ENCODE measurements at places on chromosomes 12 and 14. TPM values are rescaled to one million over a fixed set of nuclear protein-coding genes. Genes with fewer than 3 reads are reported as not detected.

CMA1 gene
- not detected for total RNA-seq

DNA sequence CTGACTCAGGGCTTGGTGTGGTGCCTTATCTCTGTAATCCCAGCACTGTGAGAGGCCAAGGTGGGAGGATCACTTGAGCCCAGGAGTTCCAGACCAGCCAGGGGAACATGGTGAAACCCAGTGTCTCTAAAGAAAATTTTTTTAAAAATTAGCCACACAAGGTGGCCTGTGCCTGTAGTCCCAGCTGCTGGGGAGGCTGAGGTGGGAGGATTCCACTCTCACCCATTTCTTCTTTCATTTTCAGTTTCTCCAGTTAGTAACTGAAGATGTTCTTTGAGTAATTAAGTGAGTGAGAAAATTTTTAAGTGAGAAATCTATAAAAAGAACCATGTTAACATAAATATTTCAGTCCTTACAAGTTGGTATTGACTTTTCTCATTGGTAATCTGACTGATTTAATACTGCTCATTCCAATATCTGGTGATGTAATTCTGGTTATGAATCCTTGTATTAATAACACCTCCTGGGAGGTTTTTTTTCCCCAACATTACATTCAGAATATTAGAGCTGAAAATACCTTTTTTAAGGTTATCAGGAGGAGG, 6.1 kb downstream of the METTL3 start:
- no peak overlapping the region for H3K4me3 ChIP-seq
- H3K27me3 ChIP-seq = no peaks in the 10 kb centered on the region
- peaks cover 27% of the 10 kb centered on the region for H3K4me1 ChIP-seq
- no peak for DNase-seq
- peak overlapping the region; percentile 95 for H3K27ac ChIP-seq
- peaks cover 62% of the 10 kb centered on the region for H3K36me3 ChIP-seq

DNA sequence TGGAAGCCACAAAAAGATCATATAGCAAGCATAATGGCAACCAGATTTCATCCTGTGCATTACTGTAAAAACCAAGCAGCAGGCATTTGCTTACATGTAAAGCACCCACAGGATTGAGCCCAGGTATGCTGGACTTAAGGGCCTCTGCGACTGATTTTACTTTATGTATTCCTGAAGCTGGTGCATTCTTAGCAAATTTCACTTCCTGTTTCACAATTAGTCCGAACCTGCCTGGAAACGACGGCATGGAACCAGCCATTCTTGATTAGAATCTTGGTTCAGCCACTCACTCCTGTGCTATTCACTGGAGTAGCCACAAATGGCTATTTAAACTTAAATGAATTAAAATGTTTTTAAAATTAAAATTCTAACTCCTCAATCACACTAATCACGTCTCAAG, 239.2 kb downstream of the NUAK1 start:
- H3K27ac ChIP-seq = no peak overlapping the region
- H3K4me1 ChIP-seq = peaks cover 50% of the 10 kb centered on the region
- no peak overlapping the region for H3K4me3 ChIP-seq

GRCh38 chr14:33986804-33987203, 35.9 kb upstream of the EGLN3 start:
- H3K36me3 ChIP-seq = peaks cover 12% of the 10 kb centered on the region
- no peaks in the 10 kb centered on the region for H3K27me3 ChIP-seq
- H3K4me3 ChIP-seq = no peak overlapping the region
- H3K4me1 ChIP-seq = no peaks in the 10 kb centered on the region

- no peaks in the 10 kb centered on the region for H3K4me1 ChIP-seq
- no peak overlapping the region for H3K27ac ChIP-seq
- H3K27me3 ChIP-seq = peaks cover 8% of the 10 kb centered on the region
- H3K4me3 ChIP-seq = no peak overlapping the region
- no peak for DNase-seq
- H3K36me3 ChIP-seq = peaks cover 86% of the 10 kb centered on the region
Observed at GRCh38 chr14:106518054-106518943, 991.9 kb downstream of the TMEM121 start.
